ENCODE measurements at places on chromosomes 1 and 21.

GRCh38 chr1:216765346-216766300, 42.4 kb upstream of the ESRRG start:
- no peak for DNase-seq

DNA sequence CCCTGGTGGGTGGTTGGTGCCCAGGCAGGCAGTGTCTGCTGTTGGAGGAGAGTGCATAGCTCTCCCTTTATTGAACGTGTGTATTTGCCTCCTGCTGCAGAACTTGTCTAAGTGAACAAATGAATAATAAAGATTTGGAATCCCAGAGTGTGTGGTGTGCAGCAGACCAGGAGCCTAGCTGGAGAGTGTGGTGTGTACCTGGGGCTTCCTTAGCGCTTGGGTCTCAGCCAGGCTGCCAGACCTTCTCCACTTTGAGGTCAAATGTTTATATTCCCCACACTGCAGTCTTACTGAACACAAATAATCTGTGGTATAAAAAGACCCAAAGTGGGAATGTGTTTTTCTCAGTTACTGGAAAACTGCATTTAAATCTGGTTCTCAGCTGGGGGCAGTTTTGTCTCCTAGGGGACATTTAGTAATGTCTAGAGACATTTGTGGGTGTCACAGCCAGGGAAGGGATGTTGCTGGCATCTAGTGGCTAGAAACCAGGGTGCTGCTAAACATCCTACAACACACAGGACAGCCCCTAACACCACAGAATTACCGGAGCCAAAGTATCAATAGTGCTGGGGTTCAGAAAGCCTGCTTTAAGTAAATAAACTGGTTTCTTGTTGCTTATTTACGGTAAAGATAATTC, 23.6 kb downstream of the SLC37A1 start:
- no peak for DNase-seq

GRCh38 chr1:164311377-164311776, 247.6 kb upstream of the PBX1 start:
- DNase-seq: no peak

GRCh38 chr1:59354709-59355337, 57.9 kb downstream of the FGGY start:
- peak; percentile 44 for DNase-seq

- DNase-seq: peak; percentile 69
These were observed 36.4 kb downstream of the RXRG start for GRCh38 chr1:165408518-165408917.
